ENCODE measurements at places on chromosomes 7 and 10. TPM values are rescaled to one million over a fixed set of nuclear protein-coding genes. Genes with fewer than 3 reads are reported as not detected.

LRIT1 gene
- total RNA-seq: not detected

PNLIPRP1 gene
- total RNA-seq: not detected

KCNIP2 gene
- 0.59 TPM for total RNA-seq

MYO1G gene
- 0.05 TPM for total RNA-seq

TMEM72 gene
- total RNA-seq: not detected

TRIM73 gene
- 0.59 TPM for total RNA-seq

SEMA3E gene
- 0.18 TPM for total RNA-seq

GGCT gene
- total RNA-seq: 19.0 TPM

CTBP2 gene
- 60.3 TPM for total RNA-seq

ADIRF gene
- 1.5 TPM for total RNA-seq

All from smooth muscle cell of the umbilical artery (primary cell).